ENCODE measurements at places on chromosomes 1 and 21. TPM values are rescaled to one million over a fixed set of nuclear protein-coding genes. Genes with fewer than 3 reads are reported as not detected.

DNA sequence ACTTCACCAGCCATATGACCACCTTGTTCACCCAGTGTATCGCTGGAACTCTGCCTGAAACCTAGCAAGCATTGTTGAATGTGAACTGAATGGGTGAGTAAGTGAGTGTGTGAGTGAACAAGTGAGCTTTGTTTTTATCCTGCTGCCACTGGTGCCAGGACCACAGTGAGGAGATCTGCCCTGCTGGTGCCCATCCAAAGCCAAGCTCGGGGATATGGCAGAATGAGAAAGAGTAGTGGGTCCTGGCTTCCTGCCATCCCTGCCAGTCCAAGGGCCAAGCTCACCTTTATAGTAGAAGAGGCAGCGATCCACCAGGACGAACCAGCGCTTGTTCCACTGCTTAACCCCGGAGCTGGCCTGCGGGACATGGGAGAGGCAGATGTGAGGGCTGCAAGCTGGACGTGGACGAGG, 53.4 kb upstream of the GOLT1A start:
- no peak overlapping the region for H3K27ac ChIP-seq
- peaks cover 6% of the 10 kb centered on the region for H3K4me1 ChIP-seq
- H3K27me3 ChIP-seq: peaks cover 5% of the 10 kb centered on the region
- H3K36me3 ChIP-seq: no peaks in the 10 kb centered on the region
- H3K4me3 ChIP-seq: no peak overlapping the region

DNA sequence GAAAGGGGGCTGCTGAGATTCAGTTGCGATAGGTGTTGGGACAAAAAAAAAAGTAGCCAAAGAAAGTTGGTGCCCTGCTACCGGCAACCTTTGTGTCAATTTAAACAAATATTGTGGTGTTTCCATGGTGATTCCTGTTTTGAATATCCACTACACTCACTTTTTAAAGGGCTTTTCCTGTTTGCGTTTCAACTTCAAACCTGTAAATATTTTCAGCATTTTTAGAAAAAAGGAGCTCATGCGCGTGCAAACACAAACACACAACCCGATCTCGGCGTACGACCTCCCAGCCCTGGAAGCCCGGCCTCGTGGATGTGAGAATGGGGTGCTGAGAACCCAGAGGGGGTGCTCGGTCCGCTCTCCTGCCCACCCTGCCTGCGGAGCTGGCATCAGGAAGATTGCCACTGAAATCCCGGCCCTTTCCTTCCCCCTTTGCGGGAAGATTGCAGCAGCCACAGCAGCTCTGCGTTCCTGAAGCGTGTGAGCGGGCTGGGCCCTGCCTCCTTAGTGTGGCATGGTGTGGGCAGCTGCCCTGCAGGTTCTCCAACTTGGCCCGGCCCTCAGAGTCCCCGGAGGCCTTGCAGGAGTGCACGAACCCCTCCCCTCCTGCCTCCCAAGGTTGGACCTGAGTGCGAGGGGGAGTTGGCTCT, 34.8 kb downstream of the CASZ1 start:
- H3K36me3 ChIP-seq: no peaks in the 10 kb centered on the region
- H3K4me3 ChIP-seq: no peak overlapping the region
- DNase-seq: no peak
- H3K27ac ChIP-seq: no peak overlapping the region
- no peaks in the 10 kb centered on the region for H3K4me1 ChIP-seq

DNA sequence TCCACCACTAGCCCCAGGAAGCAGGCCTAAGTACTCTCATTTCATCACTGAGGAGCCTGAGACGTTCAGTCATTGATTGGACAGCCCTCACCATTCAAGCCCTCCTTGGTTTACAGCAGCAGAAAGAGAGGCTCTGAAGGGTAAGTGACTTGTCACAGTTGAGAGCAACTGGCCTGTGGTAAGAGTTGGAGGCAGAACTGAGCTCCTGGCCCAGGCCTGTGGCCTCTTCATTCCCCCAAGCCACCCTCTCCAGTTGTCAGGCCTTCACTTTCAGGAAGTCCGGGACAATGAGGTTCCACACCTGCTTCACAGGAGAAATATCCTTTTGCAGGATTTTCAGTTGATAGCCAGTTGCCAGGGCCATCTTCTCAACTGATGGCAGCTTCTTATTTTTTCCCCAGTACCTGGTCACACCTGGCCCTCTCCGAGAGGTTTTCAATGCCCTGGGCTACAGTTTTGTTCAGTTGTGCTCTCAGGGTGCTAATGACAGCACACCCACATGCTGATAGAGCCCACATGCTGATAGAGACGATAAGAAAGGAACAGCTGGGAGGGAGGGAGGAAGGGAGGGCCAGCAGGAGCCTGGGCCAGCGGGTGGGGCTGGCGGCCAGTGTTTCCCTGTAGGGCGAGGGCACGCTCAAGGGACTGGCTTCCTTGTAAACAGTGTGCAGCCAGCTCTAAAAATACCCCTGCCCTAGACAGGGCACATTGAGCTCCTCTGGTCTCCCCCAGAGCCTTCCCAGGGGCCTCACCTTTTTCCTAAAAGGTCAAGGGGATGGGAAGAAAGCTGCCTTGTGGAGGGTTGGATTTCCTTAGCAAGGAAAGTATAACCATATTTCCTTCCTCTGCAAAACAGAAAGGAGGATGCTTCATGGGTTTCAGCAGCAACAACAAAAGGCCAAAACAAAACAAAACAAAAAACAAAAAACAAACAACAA, 112.7 kb upstream of the JUN start:
- no peaks in the 10 kb centered on the region for H3K27me3 ChIP-seq
- H3K4me3 ChIP-seq: no peak overlapping the region
- peaks cover 2% of the 10 kb centered on the region for H3K4me1 ChIP-seq
- no peak for DNase-seq
- H3K36me3 ChIP-seq: no peaks in the 10 kb centered on the region
- H3K27ac ChIP-seq: no peak overlapping the region

DNA sequence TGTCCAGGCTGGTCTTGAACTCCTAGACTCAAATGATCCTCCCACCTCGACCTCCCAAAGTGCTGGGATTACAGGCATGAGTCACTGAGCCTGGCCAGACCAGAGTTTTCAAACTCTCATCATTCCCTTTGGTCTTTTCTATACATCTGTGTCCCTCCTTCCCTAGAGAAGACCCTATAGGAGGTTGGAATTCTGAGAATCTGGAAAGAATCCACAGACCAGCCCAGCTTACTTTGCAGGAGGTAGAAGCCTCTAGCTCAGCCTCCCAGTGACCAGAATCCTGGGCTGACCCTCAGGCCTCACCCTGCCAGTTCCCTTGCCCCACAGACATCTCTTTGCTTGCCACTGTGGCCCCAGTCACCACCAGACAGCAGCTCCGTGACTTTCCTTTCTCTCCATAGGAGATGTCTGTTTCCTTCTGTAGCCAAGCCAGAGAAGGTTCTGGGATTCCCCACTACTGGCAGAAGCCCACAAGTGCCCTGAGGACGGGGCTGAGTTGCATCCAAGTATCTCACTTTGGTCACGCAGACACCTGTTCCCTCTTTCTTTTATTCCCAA, 34.7 kb upstream of the KHDRBS1 start:
- H3K27me3 ChIP-seq: no peaks in the 10 kb centered on the region
- no peak for DNase-seq

- DNase-seq: no peak
- no peaks in the 10 kb centered on the region for H3K27me3 ChIP-seq
- no peaks in the 10 kb centered on the region for H3K36me3 ChIP-seq
- no peaks in the 10 kb centered on the region for H3K4me1 ChIP-seq
- no peak overlapping the region for H3K4me3 ChIP-seq
These were observed 94.6 kb downstream of the EIF4G3 start for GRCh38 chr1:21082073-21082472.

GRCh38 chr21:27265949-27266348, 299.1 kb upstream of the ADAMTS5 start:
- H3K27me3 ChIP-seq: no peaks in the 10 kb centered on the region
- no peak overlapping the region for H3K27ac ChIP-seq
- H3K4me3 ChIP-seq: no peak overlapping the region
- no peak for DNase-seq
- peaks cover 2% of the 10 kb centered on the region for H3K4me1 ChIP-seq
- no peaks in the 10 kb centered on the region for H3K36me3 ChIP-seq

DNA sequence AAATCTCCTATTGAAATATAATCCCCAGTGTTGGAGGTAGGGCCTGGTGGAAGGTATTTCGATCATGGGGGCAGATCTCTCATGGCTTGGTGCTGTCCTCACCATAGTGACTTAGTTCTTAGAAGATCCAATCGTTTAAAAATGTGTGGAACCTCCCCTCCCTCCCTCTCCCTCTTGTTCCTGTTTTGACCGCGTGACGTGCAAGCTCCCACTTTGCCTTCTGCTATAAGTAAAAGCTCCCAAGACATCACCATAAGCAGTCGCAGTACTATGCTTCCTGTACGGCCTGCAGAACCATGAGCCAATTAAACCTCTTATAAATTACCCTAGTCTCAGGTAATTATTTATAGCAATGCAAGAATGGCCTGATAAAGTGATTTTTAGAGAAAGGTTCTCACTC, 10.9 kb upstream of the RGS2 start:
- no peak overlapping the region for H3K4me3 ChIP-seq
- no peaks in the 10 kb centered on the region for H3K4me1 ChIP-seq
- no peak for DNase-seq
- no peak overlapping the region for H3K27ac ChIP-seq

- H3K4me3 ChIP-seq: no peak overlapping the region
- DNase-seq: no peak
- no peaks in the 10 kb centered on the region for H3K27me3 ChIP-seq
- peaks cover 3% of the 10 kb centered on the region for H3K4me1 ChIP-seq
- H3K36me3 ChIP-seq: no peaks in the 10 kb centered on the region
These were observed 48.4 kb upstream of the C1orf198 start for GRCh38 chr1:230916587-230917283.

DNA sequence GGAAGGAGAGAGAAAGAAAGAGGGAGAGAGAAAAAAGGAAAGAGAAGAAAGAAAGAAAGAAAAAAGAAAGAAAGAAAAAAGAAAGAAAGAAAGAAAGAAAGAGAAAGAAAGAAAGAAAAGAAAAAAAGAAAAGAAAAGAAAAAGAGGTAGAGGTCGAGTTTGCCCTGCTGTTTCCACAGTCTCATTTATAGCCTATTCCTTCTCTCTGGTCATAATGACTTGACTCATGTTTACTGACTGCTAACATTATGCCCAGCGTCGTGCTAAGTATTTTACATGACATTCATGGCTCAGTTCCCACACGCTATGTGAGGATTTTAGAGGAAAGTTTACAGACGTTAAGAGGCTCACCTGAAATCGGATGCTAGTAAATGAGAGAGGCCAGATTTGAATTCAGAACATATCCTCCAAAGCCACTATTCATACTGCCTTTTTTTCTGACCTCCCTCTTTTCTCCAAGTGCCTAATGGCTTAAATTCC, 263.0 kb downstream of the TNR start:
- H3K27ac ChIP-seq: no peak overlapping the region
- H3K36me3 ChIP-seq: no peaks in the 10 kb centered on the region
- no peaks in the 10 kb centered on the region for H3K27me3 ChIP-seq

The NDC1 gene
- total RNA-seq: 9.0 TPM

The S100A9 gene
- not detected for total RNA-seq

The FCGR1A gene
- not detected for total RNA-seq

The TEDDM1 gene
- total RNA-seq: not detected

The SRSF11 gene
- total RNA-seq: 107 TPM

The OVAAL gene
- total RNA-seq: not detected

The DIO1 gene
- total RNA-seq: not detected

The AVPR1B gene
- total RNA-seq: not detected
